ENCODE measurements at places on chromosomes 13 and 19.
A peak's percentile ranks its signal among the peaks of the same experiment; 100 is the strongest.

DNA sequence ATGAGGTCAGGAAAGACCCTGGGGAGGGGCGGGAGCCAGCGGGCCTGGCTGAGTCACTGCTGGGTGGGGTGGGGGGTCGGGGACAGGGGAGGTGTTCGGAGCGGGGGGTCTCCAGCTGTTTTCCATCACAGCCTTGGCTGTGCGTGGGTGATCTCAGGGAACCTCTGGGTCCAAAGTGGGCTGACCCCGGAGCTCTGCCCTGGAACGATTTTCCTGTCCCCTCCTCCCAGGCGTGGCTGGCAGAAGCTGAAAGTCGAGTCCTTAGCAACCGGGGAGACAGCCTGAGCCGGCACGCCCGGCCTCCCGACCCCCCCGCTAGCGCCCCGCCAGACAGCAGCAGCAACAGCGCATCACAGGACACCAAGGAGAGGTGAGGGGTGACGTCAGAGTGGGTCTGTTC, 10.6 kb downstream of the TRIP10 start:
- ATAC-seq, result no peak

GRCh38 chr13:96338030-96338429, 248.1 kb downstream of the HS6ST3 start:
- no peak for ATAC-seq

DNA sequence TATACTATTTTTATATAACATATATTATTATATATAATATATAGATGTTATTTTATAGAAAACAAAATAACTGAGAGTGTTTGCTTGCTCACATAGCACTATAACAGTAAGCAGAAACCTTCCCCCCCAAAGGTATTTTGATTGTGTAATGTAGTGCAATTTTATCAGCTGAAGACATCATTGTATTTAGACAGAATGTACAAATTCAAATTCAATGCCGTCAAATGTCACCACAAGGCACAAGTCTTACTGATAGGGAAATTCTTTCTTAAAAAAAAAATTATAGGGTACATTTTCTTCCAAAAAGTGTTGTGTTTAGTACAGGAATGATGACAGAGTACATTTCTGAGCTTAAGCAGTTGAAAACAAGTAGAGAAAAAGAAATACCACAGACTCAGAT, 1147.1 kb upstream of the SPRY2 start:
- no peak for ATAC-seq

GRCh38 chr13:33228648-33229445, 56.7 kb downstream of the STARD13 start:
- peak; percentile 69 for ATAC-seq

DNA sequence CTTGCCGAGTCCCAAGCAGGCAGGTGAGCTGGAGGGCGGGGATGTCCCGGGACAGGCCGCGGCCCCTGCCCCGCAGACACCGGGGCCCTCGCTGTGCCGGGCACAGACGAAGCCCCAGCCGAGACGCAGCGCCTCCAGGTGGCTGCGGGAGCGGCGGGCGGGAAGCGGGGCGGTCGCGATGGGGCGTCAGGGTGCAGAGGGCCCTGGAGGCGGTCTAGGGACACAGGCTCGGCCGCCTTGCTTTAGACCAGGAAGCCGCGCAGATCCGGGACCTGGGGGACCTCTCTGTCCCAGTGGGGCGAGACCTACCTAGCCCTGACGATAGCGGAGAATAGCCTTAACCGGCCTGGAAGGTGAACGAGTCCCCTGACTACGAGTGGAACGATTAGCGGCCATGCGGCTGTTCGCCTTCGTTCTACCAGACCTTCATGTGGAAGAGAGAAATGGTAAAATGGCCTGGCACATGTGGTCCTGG, 4.2 kb upstream of the ZNF564 start:
- no peak for ATAC-seq

DNA sequence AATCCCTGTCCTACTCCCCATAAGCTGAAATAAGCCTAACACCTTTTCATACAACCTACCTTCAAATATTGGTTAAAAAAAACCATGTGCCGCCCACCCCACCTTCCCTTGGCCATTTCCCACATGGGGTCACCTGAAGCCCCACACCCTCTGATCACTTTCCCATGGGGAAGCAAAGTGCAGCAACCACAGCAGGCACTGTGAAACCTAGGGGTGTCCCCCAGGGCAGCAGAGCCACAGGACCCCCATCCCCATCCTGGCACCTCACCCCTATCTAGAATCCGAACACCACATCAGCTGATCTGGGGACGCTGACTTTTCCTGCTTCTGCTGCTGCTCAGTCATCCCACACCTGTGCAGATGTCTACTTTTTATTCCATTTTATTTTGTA, 19.9 kb downstream of the CEACAM21 start:
- no peak for ATAC-seq

- no peak for ATAC-seq
Measured at GRCh38 chr13:113633485-113633873, 24.5 kb downstream of the ATP4B start.

DNA sequence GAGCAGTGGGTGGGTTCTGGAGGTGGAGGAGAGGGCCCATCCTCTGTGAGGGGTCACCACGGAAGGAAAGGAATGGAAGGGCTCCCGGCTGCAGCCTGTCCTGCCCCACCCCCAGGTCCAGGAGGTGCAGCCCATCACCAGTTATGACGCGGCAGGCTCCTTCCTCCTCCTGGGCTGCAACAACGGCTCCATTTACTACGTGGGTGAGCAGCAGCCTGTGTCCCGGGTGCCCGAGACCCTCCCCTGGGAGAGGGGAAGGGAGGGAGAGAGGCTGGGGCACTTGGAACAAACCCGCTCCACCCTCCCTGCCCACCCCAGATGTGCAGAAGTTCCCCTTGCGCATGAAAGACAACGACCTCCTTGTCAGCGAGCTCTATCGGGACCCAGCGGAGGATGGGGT, 6.6 kb downstream of the SHKBP1 start:
- no peak for ATAC-seq

DNA sequence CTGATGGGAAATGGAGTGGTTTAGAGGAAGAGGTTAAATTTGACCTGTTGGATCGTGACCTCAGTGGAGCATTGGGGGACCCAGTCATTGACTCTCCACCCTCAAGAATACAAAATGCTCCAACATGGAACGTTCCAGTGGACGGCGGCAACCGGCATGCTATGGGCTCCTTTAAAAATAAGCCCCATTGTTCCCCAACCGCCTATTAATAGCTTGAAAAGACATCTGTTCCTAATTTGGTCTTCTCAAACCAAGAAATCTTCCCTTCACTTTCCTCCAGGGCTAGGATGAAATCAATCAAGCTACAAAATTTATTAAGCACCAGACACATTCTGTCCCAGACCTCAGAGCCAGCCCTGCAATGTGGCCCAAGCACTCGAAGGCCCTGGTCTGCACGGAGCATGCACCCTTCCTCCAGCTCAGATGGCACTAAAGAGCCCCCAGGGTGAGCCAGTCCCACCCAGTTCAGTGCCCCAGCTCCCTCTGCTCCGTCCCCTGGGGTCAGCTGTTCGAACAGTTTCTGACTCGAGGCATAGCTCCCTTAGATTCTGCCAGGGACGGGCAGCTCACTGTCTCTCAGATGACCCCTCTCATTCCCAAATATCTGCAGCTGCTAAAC, 22.5 kb upstream of the VSTM2B start:
- ATAC-seq, result no peak

GRCh38 chr13:36829753-36830152, 10.7 kb downstream of the RFXAP start:
- no peak for ATAC-seq

DNA sequence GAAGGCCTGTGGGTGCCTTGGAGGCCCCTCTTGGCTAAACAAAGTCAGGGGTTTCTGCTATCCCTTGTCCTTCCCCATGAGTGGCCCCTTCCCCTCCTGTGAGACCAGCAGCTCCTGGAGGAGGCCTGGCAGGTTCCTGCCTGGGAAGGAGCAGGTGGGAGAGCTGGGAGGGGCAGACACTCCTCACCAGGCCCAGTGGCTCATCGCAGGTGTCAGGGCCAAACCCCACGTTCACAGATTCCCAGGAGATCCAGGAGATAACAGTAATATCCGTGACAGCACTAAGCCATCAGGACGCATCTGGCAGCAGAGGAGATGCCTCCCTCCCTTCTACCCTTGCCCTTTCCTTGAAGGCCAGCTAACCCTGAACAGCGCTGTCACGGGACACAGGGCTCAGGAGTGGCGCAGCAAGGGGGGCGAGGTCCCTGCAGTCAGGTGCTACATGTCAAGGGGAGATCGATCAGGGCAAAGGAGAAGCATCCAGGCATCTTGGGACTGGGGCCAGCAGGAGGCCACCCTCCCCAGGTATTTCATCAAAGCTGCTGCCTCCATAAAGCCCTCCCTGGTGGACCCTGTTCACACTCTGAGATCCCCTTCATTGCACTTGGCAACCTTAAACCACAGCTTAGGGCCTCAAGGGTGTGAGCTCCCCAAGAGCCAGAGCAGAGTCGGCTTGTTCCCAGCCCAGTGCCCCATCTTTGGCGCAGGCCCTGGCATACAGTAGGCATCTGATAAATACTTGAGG, 4.8 kb downstream of the CEBPA start:
- no peak for ATAC-seq

- ATAC-seq, result no peak
Measured at GRCh38 chr19:29969891-29970290, 27.9 kb downstream of the URI1 start.

DNA sequence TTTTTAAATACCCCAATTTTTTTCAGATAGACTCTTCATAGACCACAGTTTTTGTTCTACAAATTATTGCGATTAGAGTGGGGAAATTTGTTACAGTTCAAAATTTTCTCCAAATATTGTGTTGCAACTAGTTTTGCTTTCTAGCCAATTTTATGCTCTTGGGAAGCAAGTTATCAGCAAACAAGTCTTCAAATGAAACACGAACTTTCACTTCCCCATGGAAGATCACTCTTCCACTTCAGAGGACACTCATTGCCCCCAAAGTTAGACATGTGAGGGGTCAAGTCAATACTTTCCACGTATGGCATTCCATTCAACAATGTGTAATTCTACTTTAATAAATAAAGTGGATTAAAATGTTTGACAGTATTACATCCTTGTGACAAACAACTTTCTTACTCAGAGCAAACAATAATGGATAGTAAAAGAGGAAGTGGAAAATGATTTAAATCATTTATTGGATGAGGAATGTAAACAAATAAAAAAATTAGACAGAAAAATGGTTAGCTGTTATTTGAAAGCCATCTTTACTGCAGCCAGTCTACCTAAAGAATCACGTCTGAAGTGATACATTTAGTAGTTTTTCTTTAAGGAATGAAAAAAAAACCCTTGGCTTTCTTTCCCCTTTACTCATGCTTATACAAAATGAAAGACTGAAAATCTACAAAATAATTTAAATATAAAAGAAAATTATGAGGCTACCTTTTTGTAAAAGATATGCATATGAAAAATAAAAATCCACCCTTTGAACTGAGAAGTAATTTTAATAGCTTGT, 41.2 kb upstream of the TNFSF11 start:
- no peak for ATAC-seq

- ATAC-seq, result no peak
Measured at GRCh38 chr13:23021906-23022305, 158.9 kb upstream of the SGCG start.

DNA sequence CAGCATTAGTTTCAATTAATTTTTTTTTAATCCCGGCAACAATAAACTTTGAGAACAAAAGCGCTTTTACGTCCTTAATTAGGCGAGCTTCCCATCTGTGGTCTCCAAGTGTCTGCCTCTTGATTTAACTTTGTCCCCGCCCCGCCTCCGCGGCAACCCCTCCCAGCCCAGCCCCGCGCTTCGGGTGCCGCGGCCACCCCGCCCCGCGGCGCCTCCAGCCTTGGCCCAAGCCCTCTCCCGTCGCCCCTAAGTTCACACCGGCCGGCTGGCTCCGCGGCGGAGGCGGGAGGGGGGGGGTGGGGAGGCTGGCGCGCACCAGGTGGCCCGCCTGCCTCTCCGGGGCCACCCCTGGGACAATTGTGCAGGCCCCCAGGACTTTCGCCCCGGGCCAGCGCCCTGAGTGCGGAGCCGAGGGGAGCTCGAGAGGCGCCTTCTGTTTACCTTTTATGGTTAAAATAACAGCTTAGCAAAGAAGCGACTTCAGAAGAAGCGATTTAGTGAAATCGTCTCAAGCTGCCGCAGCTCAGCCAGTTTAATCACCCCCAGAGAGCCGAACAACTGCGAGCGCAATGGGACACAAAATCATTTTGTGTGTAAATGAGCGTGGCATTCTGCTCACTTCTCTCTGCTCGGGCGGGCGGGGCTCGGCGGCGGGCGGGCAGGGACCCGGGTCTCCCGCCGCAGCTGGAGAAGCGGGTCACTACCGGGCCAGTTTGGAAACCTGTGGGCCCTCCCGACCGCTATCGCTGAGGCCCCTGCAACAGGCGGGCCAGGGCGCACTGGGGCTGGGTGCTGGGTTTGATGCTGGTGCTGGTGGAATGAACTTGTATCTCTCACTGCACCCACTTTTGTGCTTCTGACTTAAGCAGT, 1.4 kb downstream of the KCTD15 start:
- ATAC-seq, result no peak

GRCh38 chr19:17479325-17479791, 9.0 kb downstream of the SLC27A1 start:
- no peak for ATAC-seq

DNA sequence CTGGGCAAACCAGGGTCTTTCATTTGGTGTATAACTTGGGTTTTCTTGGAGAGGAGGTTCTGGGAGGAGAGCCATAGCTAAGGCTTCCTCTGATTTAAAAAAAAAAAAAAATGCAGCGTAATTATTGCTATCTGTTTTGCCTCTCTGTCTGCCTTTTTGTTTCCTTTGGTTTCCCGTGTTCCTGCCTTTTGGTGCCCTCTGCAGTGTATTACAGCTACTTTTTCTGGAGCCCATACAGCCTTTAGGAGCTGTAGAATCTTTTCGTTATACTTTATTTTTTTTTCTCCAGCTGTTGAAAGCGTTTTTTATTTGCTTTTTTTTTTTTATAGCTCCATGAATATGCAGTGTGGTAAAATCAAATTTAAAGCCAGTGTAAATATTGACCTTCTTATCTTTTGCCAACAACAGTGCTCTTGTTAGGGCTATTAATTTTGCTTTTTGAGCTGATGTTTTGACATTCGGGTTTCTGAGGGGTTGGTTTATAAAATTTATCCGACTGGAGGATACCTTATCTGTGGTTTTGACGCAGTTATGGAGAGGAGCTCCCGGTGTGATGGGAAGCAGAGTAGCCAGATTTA, 38.1 kb downstream of the ZNF493 start:
- ATAC-seq, result no peak

DNA sequence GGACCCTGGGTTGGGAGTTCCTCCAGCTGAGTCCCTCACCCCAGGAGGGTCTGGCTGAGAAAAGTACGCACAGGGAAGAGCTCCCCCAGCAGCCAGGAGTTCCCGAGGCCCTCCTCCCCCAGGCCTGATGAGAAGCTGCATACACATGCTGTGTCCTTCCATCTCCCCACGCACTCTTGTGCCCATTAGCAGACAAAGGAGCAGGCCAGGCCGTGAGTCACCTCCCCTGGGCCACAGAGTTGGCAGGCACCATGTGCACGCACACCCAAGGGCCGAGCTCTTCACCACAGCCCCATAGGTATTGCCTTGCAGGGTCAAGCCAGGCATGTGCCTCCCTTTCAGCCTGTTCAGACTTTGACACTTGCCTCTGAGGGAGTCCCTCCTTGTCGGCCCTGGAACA, 17.5 kb downstream of the MAU2 start:
- no peak for ATAC-seq

- ATAC-seq, result no peak
Measured at GRCh38 chr13:25717666-25718197, 334.1 kb downstream of the SHISA2 start.

Data from SK-N-SH treated with all-trans-retinoic acid at 6 μM for 48 hours (cell line).